ENCODE measurements at places on chromosomes 2 and 18. TPM values are rescaled to one million over a fixed set of nuclear protein-coding genes. Genes with fewer than 3 reads are reported as not detected.

GRCh38 chr2:22290302-22290701 lies 1094.7 kb upstream of the KLHL29 start:
- no peak overlapping the region for H3K4me3 ChIP-seq
- peaks cover 2% of the 10 kb centered on the region for H3K4me1 ChIP-seq
- no peak for DNase-seq
- no peaks in the 10 kb centered on the region for H3K27me3 ChIP-seq

DNA sequence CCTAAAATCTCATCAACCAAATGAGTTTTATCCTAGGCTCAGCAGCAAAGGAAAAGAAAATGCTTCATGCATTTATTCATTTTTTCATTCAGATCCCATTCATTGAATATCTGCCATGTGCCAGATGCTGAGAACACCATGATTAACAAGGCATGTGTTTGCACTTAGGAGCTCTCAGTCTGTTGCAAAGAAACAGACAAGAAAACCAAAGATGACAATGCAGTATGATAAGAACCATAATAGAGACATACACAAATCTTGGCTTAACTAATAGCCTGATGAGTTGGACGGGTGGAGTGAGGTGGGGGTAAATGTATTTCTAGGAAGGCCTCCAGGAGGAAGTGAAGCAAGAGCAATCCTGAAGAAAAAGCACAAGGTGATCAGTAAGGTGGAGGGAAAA lies 177.8 kb upstream of the SCN7A start:
- no peaks in the 10 kb centered on the region for H3K36me3 ChIP-seq
- H3K4me3 ChIP-seq: no peak overlapping the region
- no peak overlapping the region for H3K27ac ChIP-seq
- no peak for DNase-seq

- no peak overlapping the region for H3K4me3 ChIP-seq
- no peaks in the 10 kb centered on the region for H3K36me3 ChIP-seq
- H3K4me1 ChIP-seq: no peaks in the 10 kb centered on the region
- no peak overlapping the region for H3K27ac ChIP-seq
Observed at GRCh38 chr18:68121826-68122225, 593.1 kb downstream of the TMX3 start.

DNA sequence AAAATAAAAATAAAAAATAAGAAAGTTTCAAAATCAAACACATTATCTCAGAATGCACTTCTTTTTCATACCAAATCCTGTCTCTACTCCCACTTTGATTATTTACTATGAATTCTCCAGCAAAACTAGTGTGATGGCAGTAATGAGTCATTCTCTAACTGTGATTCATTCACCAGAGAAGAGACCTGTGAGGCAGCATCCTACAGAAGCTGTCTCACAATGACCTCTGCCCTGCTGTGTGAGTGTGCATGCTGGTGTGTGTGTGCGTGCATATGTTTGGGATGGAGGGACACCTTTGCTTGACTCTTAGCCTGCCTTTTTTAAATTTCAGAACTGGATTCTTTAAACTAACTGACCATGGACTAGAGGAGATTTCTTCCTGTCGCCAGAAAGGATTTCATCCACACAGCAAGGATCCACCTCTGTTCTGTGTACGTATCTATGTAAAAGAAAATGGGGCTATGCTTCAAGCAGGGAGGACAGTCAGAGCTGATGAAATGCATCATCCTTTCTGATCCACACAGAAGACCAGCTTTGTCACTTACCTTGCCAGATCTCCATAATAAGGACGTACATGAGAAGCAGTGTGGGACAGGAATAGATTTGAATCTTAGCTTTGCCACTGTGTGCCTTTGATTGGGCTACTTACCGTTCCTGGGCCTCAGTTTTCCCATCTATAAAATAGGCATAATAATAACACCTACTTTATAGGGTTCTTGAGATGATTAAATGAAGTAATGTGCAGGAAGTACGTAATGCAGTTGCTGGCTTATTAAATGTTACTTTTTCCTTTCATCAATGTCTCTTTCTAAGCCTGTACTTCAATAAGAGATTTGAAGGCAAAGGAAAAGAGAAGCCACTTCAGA lies 31.2 kb downstream of the STAMBP start:
- H3K27ac ChIP-seq: no peak overlapping the region
- H3K27me3 ChIP-seq: no peaks in the 10 kb centered on the region
- H3K4me3 ChIP-seq: no peak overlapping the region
- DNase-seq: no peak

DNA sequence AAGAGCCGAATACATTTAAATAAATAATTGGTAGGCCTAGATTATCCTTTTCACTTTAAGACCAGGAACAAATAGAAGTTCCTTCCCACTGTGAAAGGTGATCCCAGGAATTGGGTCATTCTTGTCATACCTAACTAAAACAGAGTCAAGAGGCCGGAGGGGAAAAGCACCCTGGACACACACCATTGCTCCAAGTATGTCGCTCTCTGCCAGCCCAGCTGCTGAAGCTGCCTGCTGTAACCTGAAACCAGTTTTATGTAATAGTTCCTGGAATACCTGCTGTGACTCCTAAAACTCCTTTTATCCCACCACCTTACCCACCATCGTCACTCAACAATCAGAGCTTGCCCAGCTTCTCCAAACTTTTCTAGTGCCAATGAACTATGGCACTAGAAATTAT lies 217.1 kb downstream of the PTPRM start:
- no peaks in the 10 kb centered on the region for H3K27me3 ChIP-seq
- H3K27ac ChIP-seq: no peak overlapping the region
- H3K4me1 ChIP-seq: peaks cover 2% of the 10 kb centered on the region
- no peak for DNase-seq

DNA sequence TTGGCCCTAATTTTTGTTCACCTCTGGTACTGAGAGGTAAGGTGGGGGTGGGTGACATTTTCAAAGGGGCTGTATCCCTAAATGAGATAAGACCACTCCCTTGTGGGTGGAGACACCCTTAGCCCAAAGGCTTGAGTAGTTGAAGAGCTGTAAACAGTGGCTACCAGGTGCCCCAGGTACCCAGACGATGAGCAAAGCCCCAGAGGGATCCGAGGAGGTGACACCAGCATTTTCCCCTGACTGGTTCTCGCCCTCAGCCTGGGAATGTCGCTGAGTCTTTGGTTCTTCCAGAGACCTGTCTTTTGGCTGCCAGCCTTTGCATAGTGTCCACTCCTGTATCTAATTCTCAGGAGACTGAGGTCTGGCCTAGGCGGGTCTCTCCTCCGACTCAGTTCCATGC lies 36.5 kb downstream of the RRM2 start:
- no peak overlapping the region for H3K4me3 ChIP-seq
- no peak for DNase-seq
- H3K4me1 ChIP-seq: no peaks in the 10 kb centered on the region
- H3K27ac ChIP-seq: peak overlapping the region; percentile 66
- no peaks in the 10 kb centered on the region for H3K27me3 ChIP-seq

GRCh38 chr2:225400546-225401400 lies 1.3 kb downstream of the NYAP2 start:
- H3K27ac ChIP-seq: no peak overlapping the region
- no peak overlapping the region for H3K4me3 ChIP-seq
- H3K4me1 ChIP-seq: no peaks in the 10 kb centered on the region
- no peak for DNase-seq
- H3K27me3 ChIP-seq: peaks cover 13% of the 10 kb centered on the region

DNA sequence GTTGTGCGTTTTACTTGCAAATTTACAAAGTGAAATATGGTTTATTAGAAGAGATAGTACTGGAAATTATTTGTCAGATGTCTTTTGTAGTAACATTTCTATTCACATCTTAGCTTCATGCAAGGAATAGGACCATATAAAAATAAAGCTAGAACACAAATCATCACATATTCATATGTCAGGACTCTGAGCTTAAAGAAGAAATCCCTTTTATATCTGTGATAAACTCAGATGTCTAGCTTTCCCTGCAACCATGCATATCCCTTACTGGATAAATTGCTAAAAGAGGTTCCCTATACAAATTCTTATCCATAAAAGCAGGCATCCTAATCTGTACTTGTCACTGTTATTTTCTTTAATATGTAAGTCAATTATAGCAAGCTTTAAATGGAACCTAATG lies 178.5 kb downstream of the NRXN1 start:
- no peaks in the 10 kb centered on the region for H3K36me3 ChIP-seq
- no peaks in the 10 kb centered on the region for H3K27me3 ChIP-seq
- DNase-seq: no peak
- H3K4me1 ChIP-seq: peaks cover 9% of the 10 kb centered on the region
- H3K4me3 ChIP-seq: no peak overlapping the region

- DNase-seq: peak; percentile 88
- peaks cover 32% of the 10 kb centered on the region for H3K27me3 ChIP-seq
- H3K4me1 ChIP-seq: peaks cover 8% of the 10 kb centered on the region
- H3K4me3 ChIP-seq: no peak overlapping the region
Observed at GRCh38 chr2:110735366-110735765, 3.0 kb downstream of the ACOXL start.

DNA sequence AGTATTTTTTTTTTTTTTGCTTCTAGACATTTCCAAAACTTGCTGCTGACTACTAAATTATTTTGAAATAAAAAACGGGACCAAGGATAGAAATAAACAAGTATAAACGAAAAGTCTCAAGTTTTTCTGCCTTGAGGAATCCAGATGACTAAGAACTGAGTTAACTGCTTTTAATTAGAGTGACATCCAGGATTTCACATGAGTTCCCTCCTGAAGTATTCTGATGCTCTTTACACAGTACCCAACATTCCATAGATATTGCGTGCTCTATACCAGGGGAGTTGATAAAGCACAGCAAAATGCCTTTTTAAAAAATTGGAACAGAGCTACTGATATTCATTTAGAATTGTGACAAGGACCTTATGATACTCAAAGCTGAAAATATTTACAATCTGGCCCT lies 618.0 kb downstream of the CCDC85A start:
- no peak for DNase-seq
- H3K27ac ChIP-seq: no peak overlapping the region
- H3K4me3 ChIP-seq: no peak overlapping the region
- no peaks in the 10 kb centered on the region for H3K27me3 ChIP-seq
- H3K4me1 ChIP-seq: no peaks in the 10 kb centered on the region

DNA sequence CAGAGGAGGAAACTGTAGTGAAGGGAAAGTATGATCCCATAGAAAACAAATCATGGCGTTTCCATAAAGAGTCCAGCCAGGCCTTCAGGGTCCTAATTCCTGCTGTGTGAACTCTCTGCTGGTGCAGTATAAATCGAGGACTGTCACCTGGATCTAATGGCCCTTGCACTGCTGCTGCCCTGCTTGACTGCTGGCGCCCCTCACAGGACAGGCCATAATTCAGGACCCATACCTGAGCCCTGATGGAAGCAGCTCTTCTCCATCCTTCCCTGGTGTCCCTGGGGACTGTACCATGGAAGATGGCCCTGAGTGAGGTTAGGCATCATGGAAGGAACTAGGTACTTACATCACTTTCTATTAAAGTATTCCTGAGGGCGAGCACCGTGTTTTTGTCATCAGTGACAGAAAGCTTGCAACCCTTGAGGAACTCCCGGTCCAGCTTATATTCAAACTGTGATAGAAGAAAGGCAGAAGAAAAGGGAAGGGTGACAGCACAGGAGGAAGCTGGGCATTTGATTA lies 116.9 kb downstream of the RIF1 start:
- H3K4me1 ChIP-seq: no peaks in the 10 kb centered on the region
- H3K27me3 ChIP-seq: no peaks in the 10 kb centered on the region
- H3K36me3 ChIP-seq: no peaks in the 10 kb centered on the region
- H3K27ac ChIP-seq: no peak overlapping the region
- no peak overlapping the region for H3K4me3 ChIP-seq

GRCh38 chr2:74253971-74254310 lies 55.5 kb downstream of the MTHFD2 start:
- H3K27me3 ChIP-seq: no peaks in the 10 kb centered on the region
- H3K27ac ChIP-seq: no peak overlapping the region
- DNase-seq: no peak
- no peak overlapping the region for H3K4me3 ChIP-seq
- no peaks in the 10 kb centered on the region for H3K36me3 ChIP-seq

DNA sequence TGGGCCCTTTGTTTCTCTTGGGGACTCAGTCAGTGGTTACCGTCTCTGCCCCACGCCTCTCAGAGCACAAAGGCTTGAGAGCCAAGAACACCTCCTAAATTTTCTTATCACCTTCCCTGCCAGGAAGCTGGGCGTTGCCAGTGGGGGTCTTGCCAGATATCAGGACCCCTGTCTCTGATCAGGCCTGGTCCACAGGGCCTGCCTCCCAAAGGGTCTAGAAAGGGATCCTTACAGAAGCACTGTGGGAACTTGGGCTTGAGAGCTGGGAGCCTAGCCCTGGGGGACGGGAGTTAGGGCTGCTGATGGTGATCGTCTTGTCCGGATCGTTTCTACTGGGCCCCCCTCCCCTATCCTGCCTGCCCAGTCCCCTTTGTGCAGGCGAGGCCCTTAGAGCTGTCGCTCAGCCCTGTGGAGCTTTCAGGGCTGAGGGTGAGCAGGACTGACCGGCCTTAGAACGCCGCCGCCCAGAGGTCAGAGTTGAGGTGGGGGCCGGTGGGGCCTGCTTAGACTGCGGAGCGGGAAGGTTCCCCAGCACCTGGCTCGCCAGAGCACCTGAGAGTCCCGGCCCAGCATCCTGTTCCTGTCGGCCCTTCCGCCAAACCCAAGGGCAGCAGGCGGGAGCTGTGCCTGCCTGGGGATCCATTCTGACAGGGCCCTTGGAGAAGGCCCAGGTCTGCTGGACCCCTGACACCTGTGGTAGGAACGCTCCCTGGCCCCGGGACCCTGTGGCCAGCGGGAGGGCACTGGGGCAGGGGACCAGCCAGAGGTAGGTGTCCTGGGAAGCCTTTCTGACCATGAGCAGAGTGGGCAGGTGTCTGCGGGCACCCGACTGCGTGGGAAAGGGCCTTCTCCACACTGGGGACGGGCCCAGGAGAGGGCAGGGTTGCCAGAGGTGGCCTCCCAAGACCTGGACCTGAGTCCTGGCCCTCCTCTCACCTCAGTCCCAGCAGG lies 956 bp downstream of the ESPNL start:
- H3K27me3 ChIP-seq: no peaks in the 10 kb centered on the region
- no peaks in the 10 kb centered on the region for H3K4me1 ChIP-seq
- H3K27ac ChIP-seq: peak overlapping the region; percentile 29
- no peak overlapping the region for H3K4me3 ChIP-seq
- no peaks in the 10 kb centered on the region for H3K36me3 ChIP-seq
- peak; percentile 52 for DNase-seq

- peak overlapping the region; percentile 14 for H3K27ac ChIP-seq
- H3K4me3 ChIP-seq: no peak overlapping the region
- H3K27me3 ChIP-seq: no peaks in the 10 kb centered on the region
- H3K4me1 ChIP-seq: no peaks in the 10 kb centered on the region
Observed at GRCh38 chr2:150931451-150931850, 330.2 kb downstream of the RBM43 start.

- no peaks in the 10 kb centered on the region for H3K27me3 ChIP-seq
- no peak overlapping the region for H3K27ac ChIP-seq
- no peak for DNase-seq
- peaks cover 14% of the 10 kb centered on the region for H3K4me1 ChIP-seq
- no peak overlapping the region for H3K4me3 ChIP-seq
- H3K36me3 ChIP-seq: peaks cover 21% of the 10 kb centered on the region
Observed at GRCh38 chr2:42713920-42714319, 50.0 kb downstream of the OXER1 start.

Gene MALL
- total RNA-seq: 2.7 TPM

Gene FOXI3
- total RNA-seq: 2.6 TPM

Gene FRZB
- 111 TPM for total RNA-seq

Gene PNKD
- total RNA-seq: 43.1 TPM

Gene CDKL4
- 0.24 TPM for total RNA-seq

Gene MEIS1
- 2.8 TPM for total RNA-seq

Gene CXCR1
- total RNA-seq: not detected

Gene IL36RN
- not detected for total RNA-seq

Gene LYPD6
- total RNA-seq: 10.2 TPM

Gene ARHGEF33
- 1.9 TPM for total RNA-seq

Gene SLC5A7
- not detected for total RNA-seq

Gene COL4A3
- 2.1 TPM for total RNA-seq

Gene GKN1
- not detected for total RNA-seq

Gene SETBP1
- total RNA-seq: 13.1 TPM

Data from endodermal cell (in vitro differentiated cells).